ENCODE measurements at places on chromosomes 6 and 20.

DNA sequence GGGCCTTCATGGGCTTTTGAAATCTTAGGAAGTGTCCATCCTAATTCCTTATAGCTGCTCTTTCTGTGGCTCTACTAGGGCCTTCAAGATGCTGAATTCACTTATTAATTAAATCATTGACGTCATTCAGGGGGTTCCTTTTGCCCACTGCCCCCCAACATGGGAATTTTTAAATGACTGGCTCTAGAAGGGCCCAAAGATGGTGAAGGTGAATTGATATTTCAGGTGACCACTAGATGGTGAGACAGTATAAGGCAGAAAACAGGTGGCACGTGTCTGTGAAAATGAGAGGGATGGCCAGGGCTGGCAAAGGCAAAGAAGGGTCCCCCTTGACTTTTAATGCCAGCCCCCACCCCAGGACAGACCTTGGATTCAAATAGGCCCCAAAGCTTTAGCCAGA, 11.8 kb downstream of the GNAS start:
- no peak for DNase-seq

DNA sequence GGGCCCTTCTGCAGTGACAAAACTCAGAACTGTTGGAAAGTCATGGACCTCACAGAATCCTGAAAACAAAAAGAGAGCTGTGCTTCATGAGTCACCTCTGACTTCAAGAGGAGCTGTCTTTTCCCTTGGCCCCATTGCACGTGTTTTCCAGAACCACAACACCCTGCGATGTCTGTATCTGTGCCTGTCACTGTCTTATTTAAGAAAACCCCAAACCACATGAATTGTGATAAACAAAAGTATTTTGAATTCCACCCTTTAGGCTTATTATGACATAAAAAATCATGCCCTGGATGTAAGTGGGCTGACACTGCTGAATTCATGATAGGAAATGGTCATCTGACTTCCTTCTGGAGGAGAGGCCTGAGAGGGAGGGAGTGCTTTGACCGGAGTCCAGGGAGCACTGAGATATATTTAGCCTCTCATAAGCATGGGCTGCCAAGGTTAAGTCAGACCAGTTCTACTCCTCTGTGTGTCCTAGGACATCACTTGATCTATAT, 96.4 kb upstream of the DUSP22 start:
- no peak for DNase-seq

GRCh38 chr6:40125680-40126394, 191.6 kb upstream of the MOCS1 start:
- no peak for DNase-seq

DNA sequence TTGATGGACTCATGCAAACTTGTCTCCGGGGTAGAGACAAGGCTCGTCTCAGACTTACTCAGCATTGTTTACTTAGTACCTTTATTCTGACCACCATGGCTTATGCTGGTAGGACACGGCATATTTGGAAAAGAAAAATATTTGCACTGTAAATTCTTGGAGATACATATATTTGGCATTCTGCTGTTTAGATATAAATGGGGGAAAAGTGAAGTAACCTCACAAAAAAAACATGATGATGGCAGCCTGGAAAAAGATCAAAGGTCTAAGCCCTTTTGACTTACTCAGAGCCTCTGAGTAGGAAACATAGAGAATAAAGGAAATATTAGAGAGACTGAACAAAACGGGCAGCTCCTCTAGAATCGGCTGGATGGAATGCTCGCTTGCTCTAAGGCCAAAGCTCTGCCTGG, 32.5 kb downstream of the PDE10A start:
- DNase-seq, result no peak

DNA sequence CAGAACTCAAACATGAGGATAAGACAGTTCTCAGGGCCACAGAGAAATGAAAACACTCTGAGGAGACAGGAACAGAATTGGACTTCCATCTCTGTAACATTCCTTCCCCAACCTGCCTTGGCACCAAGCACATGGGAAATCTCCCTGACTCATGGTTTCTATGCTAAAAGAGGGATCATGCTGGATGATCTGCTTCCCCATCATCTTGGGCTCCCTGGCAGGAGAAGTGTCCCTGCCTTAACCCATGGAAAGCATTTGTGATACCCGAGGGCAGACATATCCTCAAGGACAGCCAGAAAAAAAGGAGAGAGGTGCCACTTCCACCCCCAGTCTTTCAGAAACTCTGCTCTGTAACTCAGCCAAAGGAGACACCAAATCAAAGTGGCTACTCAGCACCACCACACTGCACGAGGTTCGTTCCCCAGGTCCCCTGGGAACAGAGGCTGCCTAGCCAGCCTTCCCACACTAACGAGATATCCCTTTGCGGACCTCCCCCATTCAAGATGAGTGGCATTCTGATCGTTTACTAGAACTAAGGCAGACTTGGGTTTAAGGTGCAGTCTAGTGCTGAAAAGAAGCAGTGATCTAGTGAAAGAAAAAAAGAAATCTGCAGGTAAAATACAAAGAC, 34.8 kb downstream of the BLOC1S5 start:
- no peak for DNase-seq

DNA sequence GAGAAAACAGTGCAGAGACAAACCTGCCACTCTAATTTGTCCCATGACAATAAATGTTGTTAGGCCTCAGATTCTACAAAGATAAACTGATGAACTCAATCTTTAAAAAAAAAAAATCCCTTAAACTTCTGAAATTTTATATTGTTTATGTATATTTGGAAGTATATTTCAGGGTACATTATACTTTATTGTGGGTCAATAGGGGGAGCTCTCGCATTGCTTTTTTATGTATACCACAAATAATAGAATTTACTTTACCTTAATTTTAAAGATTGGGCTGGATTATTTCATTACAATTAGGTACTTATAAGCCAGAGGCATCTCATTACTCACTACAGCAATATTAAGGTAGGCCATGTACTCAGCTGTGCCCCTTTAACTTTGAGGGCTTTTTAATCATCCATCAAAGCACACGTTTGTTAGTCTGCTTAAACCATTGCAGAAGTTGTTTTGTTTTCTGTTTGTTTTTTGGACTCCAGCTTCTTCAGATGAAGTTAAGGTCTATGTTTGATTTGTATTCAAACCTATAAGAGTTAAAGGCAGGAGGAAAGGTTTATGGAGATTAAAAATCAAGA, 56.3 kb upstream of the EYA4 start:
- DNase-seq, result no peak

DNA sequence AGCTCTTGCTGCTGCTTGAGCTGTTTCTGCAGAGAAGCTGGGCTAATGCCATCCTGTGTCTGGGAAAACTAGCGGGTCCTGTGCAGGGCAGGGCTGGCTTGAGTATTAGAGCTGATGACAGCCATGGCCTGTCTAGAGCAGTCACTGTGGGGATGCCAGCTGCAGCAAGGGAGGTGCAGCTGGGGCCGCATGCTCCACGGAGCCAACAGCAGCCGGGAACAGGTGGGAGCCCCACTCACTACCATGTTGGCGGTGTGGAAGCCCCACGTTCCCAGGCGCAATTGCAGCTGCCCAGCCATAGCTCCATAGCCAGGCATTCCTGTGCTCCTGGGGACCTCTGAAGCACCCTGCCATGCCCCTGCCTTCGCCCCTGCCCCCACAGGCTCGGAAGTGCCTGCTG, 212.9 kb downstream of the TFAP2C start:
- no peak for DNase-seq

DNA sequence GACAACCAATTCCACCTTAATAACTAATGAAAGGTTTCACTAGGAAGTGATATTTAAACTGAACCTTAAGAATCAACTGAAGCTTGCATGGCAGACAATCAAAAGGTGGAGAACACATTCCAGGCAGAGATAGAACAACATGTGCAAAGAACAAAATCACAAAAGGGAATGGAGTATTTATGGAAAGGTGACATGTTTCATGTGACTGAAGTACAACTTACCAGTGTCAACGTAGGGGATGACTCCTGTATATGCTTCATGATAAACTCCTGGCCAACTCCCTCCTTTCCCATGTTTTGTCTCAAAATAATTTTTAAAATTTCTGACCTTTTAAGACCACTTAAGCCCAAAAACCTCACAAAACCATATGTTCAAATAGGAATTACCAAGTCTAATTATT, 6.6 kb downstream of the PLN start:
- DNase-seq, result no peak

DNA sequence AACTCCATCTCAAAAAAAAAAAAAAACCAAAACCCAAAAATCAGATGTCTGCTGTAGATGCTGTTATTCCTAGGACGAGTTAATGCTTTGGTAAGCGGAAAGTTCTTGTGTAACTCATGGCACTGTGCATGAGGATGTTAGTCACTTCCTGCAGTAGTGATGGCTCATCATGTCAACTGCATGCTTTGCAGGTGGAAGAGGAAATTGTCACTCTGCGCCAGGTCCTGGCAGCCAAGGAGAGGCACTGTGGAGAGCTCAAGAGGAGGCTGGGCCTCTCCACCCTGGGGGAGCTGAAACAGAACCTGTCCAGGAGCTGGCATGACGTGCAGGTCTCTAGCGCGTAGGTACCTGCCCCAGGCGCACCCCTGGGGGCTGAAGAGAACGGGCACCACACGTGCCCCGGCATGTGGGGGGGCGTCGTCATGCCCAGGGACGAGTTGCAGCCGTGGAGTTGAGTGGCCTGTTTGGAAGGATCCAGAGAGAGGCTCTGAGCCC, 8.5 kb downstream of the TPD52L2 start:
- DNase-seq, result peak; percentile 32

GRCh38 chr6:158694913-158695312, 45.1 kb downstream of the SYTL3 start:
- no peak for DNase-seq

- DNase-seq, result peak; percentile 59
Measured at GRCh38 chr6:30720738-30721197, 616 bp downstream of the TUBB start.

- no peak for DNase-seq
Measured at GRCh38 chr6:13360671-13361540, 32.6 kb upstream of the TBC1D7 start.

DNA sequence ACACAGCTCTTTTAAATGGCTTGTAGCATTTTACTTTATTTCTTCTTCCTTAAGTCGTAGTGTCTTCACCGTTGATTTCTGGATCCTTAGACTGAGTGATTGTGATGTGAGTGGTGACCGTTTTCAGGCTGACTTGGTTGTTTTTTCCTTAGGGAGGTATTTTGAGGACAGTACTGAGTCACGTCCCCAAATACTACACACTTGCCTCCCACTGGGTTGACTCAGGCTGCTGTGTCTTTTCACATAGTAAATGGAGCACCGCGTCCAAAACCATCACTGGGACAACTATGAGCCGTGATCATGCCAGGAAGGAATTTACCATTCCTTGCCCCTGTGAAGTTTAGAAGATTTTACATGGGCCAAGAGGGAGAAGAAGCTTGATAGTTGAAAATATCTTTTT, 174.1 kb downstream of the FARS2 start:
- no peak for DNase-seq

DNA sequence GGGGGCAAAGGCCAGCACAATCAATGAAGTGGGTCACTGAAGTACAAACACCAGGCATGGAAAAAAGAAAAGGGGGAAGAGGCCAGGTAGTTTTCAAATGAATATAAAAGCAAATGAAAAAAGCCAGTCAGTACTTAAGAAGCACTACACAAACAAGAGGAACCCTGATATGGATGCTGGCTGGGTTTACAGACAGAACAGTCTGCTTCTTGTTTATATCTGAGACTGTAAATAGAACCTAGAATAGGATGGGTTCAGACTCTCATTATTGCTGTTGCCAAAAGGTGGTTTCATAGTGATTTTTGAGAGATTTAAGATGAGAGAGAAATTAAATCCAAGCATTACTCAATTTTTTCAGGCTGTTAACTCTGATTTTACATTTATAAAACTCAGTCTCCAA, 24.1 kb downstream of the USP45 start:
- no peak for DNase-seq

DNA sequence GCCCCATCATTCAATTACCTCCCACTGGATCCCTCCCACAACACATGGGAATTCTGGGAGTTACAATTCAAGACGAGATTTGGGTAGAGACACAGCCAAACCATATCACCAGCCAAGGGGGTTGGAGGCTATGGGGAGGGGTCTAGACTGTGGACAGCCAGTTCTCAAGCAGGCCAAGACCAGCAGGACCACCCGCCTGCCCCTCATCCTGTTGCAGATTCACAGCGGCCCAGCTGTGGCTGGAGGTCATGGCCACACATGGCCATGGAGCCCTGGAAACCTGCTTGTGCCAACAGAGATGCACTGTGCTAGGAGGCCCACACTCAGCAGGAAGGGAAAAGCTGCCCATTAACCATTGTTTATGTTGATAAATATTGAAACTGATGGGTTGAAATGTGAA, 240.5 kb downstream of the TTLL2 start:
- DNase-seq, result no peak

- no peak for DNase-seq
Measured at GRCh38 chr6:89567630-89568390, 70.7 kb downstream of the LYRM2 start.

GRCh38 chr6:129662406-129662766, 47.6 kb downstream of the ARHGAP18 start:
- no peak for DNase-seq

DNA sequence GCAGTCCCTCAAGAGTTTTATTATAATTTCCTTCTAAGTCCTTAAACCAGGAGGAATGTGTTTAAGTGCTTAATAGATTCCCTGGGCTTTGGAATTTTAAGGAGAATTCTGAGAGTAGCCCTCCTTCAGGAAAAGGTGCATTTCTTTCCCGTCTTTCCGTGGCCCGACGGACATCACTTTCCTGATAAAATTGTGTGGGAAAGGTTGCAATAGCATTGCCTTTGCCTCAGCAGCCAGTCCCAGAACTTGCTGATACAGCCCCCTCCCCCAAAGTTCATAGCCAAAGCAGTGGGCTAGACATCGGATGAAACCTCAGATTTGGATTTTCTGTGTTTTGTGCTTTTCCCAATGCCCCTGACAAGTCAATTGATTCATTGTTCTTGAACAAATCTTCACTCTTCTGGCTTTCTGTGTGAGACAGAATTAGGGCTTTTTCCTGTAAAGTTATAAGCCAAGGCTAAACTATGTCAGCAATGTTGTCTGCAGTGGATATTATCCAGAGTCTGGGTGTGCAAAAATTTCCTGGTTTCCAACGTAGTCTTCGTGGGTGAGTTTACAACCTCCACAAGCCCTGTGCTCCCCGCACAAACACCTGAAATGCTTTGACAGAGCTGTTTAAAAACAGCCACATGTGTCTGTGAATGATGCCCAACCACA, 1.1 kb upstream of the SMOC2 start:
- no peak for DNase-seq

DNA sequence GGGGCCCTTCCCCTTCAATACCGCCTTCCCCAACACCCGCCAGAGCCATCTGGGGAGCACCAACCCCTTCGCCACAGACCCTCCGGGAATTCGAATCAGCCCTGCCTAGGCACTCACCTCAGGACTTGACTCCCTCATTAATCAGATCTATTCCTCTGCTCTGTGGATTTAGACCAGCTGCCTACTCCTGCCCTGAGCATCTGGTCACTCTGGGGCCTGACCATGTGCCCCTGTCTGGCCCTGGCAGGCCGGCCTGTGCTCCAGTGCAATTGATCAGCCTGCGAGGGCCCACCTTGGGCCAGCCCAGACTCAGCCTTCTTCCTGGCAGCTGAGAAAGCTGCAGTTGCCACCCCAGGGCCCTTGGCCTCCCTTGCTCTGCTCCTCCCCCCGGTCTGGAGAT, 46.0 kb downstream of the GRM4 start:
- DNase-seq, result no peak

Data from stimulated activated CD8-positive, alpha-beta memory T cell treated with anti-CD3 and anti-CD28 coated beads, Interleukin-2, amount 100 ng/mL, for 48 hours (primary cell).